ENCODE measurements at places on chromosomes 7 and 10. TPM values are rescaled to one million over a fixed set of nuclear protein-coding genes. Genes with fewer than 3 reads are reported as not detected.

- no peak for DNase-seq
Measured at GRCh38 chr7:53302496-53303246, 267.2 kb downstream of the POM121L12 start.

DNA sequence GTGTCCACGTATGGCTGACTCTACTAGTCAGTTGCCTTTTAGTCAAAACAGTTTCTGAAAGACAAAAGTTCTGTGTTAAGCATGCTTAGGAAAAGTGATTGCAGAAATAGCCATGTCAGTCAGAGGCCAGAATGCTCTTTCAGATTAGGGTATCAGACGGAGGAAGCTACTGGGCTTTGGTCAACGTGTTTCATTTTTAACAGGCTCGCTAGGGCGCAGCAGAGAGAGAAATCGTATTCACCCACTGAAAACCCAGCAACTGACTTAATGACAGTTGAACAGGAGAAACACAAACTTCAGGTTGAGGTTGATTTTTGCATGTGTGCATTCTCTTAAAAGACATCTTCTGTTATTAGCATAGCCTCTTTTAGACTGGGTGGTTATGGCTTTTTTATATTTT lies 322.6 kb upstream of the KIAA1217 start:
- no peak for DNase-seq

The CC2D2B gene
- not detected for total RNA-seq

The HABP2 gene
- not detected for total RNA-seq

DNA sequence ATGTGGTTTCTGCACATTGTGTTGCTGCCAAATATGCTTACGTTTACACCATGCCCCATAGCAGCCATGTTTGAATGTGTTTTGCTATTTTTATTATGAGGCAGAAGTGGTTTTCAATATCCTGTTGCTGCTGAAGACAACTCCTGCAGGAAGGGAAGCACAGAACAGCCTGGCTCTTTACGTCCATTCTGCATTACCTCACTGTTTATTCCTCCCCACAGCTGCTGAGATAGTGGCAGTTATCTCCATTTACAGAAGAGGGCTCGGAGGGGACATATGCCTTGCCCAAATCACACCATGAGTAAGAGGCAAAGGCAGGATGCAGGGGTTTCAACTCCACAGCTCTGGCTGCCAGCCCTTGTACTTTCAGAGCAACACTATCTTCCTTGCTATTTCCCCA lies 35.3 kb downstream of the PLPP4 start:
- no peak for DNase-seq

The SLC29A3 gene
- 1.6 TPM for total RNA-seq

GRCh38 chr10:12702215-12702770 lies 299.2 kb downstream of the CCDC3 start:
- no peak for DNase-seq

- DNase-seq, result no peak
Measured at GRCh38 chr7:37732253-37732652, 48.7 kb downstream of the GPR141 start.

The TRIP6 gene
- 81.3 TPM for total RNA-seq

The NRAP gene
- total RNA-seq, result 0.13 TPM

- DNase-seq, result no peak
Measured at GRCh38 chr7:106537119-106537518, 123.8 kb downstream of the CCDC71L start.

DNA sequence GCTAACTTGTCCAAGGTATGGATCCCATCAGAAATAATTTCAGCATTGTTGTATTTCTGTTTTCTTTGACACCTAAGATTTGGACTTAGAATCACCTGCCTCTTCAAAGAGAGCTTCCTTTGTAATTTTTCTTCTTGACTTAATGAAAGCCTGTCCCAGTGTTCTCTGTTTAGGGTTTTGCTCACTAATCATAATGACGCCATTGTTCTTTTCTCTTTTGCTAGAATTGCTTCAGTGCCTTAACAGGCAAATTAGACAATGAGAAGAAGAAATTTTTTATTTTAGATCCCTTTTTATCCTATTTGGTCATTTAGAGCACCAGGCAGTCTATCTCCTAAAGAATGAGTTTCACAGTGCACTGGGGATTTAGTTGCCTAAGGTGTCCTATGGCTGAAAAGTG lies 128.5 kb downstream of the SND1 start:
- no peak for DNase-seq

Data from lower leg skin (tissue), 4 donors.